ENCODE measurements at places on chromosomes 7 and 10.

- no peak for DNase-seq
Observed at GRCh38 chr7:137871170-137871915, 24.6 kb upstream of the DGKI start.

DNA sequence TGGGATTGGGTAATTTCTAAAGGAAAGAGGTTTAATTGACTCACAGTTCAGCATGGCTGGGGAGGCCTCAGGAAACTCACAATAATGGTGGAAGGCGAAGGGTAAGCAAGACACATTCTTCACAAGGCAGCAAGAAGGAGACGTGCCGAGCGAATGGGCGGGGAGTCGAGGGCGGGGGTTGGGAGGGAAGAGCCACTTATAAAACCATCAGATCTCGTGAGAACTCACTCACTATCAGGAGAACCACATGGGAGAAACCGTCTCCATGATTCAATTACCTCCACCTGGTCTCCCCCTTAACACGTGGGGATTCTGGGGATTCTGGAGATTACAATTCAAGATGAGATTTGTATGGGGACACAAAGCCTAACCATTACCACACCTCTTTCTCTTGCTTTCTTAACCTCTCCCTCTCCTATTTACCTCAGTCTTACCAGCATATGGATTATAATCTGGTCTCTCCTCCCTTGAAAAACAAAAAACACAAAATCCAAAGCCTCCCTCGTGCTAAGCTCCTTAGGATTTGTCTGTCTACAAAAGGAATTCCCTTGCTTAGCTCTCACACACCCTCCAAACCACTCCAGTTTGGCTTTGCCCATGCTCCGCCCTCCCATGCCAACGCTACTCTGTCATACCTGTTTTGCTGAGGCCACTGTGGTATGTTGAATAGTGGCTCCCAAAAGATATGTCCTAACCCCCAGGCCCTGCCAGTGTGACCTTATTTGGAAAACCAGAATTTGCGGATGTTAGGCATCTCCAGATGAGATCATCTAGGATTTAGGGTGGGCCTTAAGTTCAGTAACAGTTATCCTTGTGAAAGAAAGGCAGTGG lies 19.6 kb upstream of the EFCAB10 start:
- DNase-seq, result no peak

DNA sequence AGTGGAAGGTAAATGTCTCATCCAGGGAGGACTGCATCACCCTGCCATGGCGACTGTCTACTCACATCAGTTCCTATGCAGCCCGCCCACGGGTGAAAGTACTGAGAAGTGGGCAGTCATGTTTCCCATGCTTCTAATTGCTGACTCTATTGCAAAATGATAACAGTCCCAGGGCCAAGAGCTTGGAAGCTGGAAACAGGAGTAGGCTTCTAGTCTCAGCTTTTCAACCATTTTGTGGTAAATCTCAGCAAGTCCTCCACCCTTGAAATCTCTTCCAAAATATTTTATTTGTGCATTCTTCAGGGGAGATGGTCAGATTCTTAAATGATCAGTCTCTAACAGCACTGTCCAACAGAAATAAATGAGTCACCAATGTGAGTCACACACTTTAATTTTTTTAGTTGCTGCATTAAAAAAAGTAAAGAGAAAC lies 48.1 kb upstream of the TARP start:
- DNase-seq, result no peak

- DNase-seq, result peak; percentile 59
Observed at GRCh38 chr10:103493362-103493915, at the start of gene NEURL1. Gene NEURL1, plus strand, starts transcription at chr10:103493705. Its CDS starts 683 bp downstream, at chr10:103494388.

GRCh38 chr7:33986951-33987947 lies 81.9 kb downstream of the BMPER start:
- no peak for DNase-seq

GRCh38 chr10:13272164-13272571 lies 27.7 kb downstream of the PHYH start:
- peak; percentile 60 for DNase-seq

- DNase-seq, result no peak
Observed at GRCh38 chr7:155764438-155764793, 47.8 kb downstream of the SHH start.

GRCh38 chr10:132685921-132686680 lies 99.8 kb downstream of the NKX6-2 start:
- no peak for DNase-seq

DNA sequence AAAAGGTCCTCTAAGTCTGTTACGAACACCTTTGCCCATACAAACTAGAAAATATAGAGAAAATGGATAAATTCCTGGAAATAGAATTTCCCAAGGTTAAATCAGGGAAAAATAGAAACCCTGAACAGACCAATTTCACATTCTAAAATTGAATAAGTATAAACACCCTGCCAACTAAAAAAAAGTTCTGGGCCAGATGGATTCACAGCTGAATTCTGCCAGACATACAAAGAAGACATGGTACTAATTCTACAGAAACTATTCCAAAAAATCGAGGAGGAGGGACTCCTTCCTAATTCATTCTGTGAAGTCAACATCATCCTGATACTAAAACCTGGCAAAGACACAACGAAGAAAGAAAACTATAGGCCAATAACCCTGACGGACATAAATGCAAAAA lies 400.4 kb upstream of the SEMA3A start:
- DNase-seq, result no peak
